ENCODE measurements at places on chromosomes 11 and 22.
A peak's percentile ranks its signal among the peaks of the same experiment; 100 is the strongest.

DNA sequence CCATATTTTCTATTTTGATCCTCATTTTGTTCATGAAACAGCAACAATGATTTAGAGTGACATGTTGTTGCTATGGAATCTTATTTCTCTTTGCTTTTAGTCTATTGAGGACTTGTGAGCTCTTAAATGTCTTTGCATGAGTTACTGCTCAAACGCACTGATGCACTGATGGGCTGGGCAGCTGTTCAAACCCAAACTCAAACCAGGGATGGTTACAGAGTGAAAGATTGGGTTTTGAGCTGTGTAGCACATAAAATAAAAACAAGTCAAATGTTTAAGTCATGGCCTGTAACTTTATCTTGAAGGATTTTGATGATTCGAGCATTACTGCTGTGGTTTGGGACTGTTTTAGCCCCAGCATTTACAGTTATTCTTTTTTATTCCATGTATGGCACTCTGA, 20.1 kb upstream of the NCAM1 start:
- DNase-seq: no peak

GRCh38 chr11:15909937-15910598, 446.3 kb downstream of the SOX6 start:
- DNase-seq: no peak

DNA sequence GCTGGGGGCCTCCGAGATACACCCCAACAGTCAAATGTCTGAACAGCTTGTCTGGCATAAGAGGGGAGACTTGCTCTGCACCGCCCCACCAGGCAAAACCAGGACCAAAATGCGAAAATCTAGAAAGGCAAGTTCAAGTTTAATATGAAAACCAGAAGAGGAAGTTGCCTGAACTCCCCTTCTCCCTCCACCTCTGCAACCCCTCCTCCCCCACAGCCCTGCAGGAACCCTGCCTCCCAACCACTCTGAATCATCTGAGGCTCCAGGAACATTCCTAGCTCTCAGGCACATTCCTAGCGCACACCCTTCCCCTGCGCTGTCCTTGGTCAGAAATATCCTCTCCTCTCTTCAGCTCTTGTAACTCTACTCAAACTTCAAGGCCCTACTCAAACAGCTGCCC, 36.7 kb downstream of the ISX start:
- peak; percentile 44 for DNase-seq

- no peak for DNase-seq
Measured at GRCh38 chr11:120778685-120779490, 245.0 kb upstream of the TBCEL start.

DNA sequence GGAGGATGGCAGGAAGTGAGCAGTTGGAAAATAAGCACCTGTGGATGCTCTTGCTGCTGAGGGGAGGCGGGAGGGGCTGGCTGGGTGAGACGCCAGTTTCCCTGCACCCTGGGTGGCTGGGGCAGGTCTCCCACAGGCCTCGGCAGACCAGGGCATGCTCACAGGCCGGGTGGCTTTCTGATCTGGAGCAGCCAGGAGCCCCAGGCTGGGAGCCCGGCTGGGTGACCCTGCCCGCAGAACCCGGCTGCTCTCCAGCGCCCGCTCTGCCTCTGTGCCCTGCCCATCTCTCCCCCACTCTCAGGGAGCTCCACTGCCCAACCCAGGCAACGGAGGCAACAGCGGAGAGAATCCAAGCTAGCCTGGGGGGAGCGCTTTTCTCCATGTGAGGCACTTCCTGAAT, 24.6 kb downstream of the DCPS start:
- no peak for DNase-seq

GRCh38 chr11:64208086-64208795, 1.7 kb downstream of the FERMT3 start:
- no peak for DNase-seq

DNA sequence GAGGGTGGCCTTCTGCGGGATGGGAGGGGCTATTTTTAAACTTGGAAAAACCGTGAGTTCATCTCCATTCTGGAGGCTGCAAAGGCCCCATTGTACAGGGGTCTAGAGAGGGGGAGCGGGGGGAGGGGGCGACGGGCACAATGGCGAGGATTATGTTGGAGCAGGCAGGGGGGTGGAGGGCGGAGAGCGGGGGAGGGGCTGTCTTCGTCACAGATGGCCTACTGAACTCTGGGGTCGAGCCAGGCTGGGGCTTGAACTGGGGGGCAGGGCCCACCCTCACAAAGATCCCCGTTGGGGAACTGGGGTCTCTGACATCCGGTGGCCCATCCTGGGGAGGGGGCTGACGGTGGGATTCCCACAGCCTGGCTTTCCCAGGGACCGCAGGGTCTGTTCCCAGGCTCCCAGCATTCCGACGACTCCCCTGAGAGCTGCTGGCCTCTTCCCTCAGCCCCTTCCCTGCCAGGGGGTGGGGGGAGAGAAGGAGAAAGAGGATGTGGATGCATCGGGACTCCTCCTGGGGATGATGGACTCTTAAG, 3.4 kb upstream of the MCAM start:
- DNase-seq: no peak

GRCh38 chr22:48517039-48518030, 1310.3 kb downstream of the BRD1 start:
- DNase-seq: no peak

GRCh38 chr11:14254533-14255237, 104.3 kb downstream of the RRAS2 start:
- DNase-seq: no peak

DNA sequence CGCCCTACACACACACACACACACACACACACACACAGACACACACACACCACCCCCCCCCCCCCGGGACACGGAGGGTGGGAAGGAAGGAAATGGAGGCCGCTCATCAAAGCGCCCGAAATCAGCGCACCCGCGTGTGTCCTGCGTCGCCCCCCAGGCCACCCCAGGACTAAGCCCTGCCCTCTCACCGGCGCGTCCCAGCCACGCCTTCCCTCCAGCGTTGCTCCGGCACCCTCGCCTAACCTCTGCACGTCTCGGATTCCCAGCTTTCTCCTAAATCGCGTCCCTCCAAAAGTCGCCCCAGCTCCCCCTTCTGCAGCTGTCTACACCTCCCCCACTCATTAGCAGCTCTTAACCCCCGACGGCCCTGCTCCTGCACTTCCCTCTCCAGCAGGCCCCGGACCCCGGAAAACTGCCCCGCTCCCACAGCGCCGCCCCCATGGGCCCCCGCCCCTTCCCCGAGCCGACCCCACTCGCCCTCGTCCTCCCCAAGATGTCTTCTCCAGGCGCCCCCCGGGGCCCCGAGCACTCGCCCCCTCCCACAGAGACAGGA, 557 bp downstream of the PACSIN2 start:
- DNase-seq: peak; percentile 36

- no peak for DNase-seq
Measured at GRCh38 chr22:39205344-39206021, 39.3 kb downstream of the PDGFB start.

DNA sequence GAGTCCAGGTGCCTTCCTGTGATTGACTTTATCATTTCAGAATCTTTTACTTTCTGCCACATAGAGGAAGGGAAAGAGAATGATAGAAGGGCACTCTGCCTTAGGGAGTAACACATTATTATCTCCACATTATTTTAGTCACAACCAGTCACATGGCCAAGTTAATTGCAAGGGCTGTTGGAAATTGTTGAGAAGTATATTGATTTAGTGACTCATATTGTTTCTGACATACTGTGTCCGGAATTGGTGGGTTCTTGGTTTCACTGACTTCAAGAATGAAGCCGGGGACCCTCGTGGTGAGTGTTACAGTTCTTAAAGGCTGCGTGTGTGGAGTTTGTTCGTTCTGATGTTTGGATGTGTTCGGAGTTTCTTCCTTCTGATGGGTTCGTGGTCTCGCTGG, 8.7 kb downstream of the OR51B4 start:
- no peak for DNase-seq

GRCh38 chr22:49946612-49947295, 13.8 kb upstream of the PIM3 start:
- DNase-seq: no peak

DNA sequence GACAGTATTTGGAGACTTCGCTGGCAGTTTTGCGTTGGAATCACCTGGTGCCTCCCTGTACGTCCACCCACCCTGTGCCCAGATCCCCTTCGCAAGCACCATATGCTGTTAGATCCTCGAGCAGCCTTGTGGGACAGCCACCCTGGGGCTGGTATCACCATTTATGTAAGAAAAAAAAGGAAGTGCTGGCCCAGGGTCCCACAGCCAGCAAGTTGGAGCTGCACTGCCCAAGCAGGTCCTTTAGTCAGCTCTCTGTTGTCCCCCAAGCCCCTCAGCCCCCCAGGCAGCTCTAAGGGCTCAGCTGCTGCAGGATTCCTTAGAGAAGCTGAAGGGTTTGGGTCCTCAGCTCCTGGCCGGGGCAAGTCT, 80.3 kb downstream of the FBLN1 start:
- DNase-seq: no peak

GRCh38 chr11:118045191-118045590, 31.7 kb upstream of the TMPRSS4 start:
- no peak for DNase-seq

DNA sequence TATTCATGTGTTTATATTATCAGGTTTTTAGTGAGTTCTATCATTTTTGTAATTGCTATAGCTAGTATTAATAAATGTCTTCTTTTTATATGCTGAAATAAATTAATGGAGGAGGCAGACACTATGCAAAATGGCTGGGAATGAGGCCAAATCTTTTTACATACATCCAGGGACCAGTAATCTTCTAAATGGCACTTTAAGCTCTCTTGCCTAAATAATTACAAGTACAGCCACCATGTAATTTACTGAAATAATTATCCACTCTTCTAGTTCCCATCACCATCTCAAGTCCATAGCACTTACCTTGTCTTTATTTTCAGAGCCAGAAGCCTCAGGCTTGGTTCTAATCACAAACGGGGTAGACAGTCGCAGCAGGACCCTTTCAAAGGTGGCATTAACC, 79.1 kb downstream of the GUCY1A2 start:
- no peak for DNase-seq

DNA sequence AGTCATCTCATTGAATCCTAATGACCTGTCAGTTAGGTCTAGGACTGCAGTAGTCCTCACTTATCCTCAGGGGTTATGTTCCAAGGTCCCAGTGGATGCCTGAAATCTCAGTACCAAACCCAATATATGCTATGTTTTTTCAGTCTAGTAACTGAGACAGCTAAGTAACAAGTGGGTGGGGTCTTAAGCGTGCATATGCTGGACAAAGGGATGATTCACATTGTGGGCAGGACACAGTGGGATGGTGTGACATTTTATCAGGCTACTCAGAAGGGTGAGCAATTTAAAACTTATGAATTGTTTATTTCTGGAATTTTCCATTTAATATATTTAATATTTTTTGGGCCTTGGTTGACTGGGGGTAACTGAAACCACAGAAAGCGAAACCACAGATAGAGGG, 29.0 kb downstream of the DDX10 start:
- DNase-seq: no peak

GRCh38 chr11:58498464-58498863, 9.4 kb downstream of the OR5B21 start:
- DNase-seq: no peak

GRCh38 chr22:33539902-33540751, 380.1 kb downstream of the LARGE1 start:
- no peak for DNase-seq

DNA sequence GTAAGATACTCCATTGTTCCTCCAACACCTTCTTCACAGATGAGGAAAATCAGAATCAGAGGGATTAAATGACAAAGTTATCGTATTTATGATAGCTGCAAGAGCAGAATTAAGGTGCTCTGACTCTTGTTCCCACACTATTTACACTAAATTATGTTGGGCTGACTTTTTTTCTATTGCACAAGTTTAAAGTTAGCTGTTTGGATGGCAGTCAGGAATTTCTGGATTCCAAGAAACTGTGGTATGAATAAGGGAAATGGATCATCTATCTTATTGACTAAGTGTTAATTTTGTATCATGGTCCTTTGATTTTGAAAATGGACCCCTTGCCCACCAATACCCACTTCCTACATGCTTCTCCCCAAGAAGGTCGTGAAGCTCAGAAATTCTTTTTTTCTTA, 19.9 kb upstream of the APOA1 start:
- DNase-seq: no peak

DNA sequence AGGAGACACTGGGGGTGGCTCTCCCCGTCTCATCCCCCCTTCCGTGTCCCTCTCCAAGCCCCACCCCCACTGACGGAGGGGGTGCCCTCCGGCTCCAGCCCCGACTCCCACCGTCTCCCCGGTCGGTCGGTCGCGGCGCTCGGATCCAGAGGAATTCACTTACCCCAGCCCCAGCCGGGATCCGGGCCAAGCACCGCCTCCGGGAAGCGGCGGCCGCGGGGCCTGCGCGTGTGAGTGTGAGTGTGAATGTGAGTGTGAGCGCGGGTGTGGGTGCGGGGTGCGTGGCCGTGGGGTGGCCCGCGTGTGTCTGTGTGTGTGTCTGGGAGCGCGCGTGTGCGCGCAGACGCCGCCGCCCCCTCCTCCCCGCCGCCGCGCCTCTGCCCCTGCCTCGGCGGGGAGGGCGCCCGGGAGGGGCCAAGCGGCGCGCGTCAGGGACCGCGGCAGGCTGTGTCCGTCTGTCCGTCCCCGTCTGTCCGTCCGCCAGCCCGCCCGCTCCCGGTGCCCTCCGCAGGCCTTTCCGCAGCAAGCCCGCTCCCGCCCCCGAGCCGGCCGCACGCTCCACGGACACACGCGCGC, at the start of gene ELFN2:
ELFN2 (minus strand) TSS at position 345 of the 576 bp plus-strand sequence. CDS start 51,945 bp downstream, outside the sequence.
- DNase-seq: no peak

- peak; percentile 32 for DNase-seq
Measured at GRCh38 chr11:123103326-123103980, 41.5 kb upstream of the HSPA8 start.

DNA sequence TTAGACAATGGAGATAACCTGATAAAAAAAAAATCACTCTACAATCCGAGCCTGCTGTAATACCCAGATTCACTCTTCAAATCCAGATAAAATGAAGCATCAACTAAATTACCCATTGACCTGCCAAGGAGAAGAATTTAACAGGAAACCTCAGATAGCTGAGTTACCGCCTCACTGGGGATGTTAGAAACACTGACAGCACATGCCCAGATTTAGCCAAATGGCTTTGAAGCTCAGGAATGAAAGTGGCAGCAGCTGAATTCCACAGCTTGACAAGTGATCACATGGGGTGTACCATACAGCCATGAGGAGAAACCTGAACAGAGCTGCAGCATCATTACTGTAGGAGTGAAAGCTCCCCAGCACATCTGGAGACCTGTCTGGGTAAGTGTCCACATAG, 807.6 kb downstream of the DLG2 start:
- DNase-seq: no peak

GRCh38 chr22:44390613-44390970, 77.8 kb upstream of the SHISAL1 start:
- no peak for DNase-seq

GRCh38 chr22:29277927-29278326, 9.9 kb downstream of the EWSR1 start:
- no peak for DNase-seq

GRCh38 chr11:37504060-37504611, 906.1 kb upstream of the RAG2 start:
- DNase-seq: no peak

GRCh38 chr22:37316875-37317371, 34.6 kb downstream of the CYTH4 start:
- peak; percentile 65 for DNase-seq
